Muscle of leg (tissue), 16 donors: ENCODE measurements at places on chromosomes 7 and 10. TPM values are rescaled to one million over a fixed set of nuclear protein-coding genes. Genes with fewer than 3 reads are reported as not detected.
A peak's percentile ranks its signal among the peaks of the same experiment; 100 is the strongest.

Gene GARS1
- polyA plus RNA-seq = 65.8 TPM

GRCh38 chr10:92995509-92995908 lies 65.1 kb upstream of the CYP26C1 start:
- no peak for DNase-seq

Gene VSTM2A
- polyA plus RNA-seq = not detected

DNA sequence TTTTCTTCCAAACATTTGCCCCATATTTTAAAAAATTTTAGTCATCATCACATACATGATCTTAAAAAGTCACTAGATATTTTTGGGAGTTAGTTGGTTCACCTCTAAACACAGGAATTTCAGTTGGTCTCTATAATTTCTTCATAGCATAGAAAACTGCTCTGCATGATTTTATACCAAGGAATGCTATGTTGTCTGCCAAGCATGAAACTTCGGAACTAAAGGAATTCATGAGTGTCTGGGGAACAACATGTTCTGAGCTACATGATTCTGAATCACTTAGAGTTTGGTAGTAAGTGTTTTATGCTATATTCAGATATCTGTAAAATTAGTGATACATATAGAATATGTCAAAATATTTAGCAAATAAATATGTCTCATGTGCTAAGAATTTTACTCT lies 957.8 kb downstream of the GATA3 start:
- peak; percentile 3 for DNase-seq

Gene CFAP69
- polyA plus RNA-seq = 4.2 TPM

Gene PNLIP
- not detected for polyA plus RNA-seq

Gene SLC26A4
- 0.86 TPM for polyA plus RNA-seq

DNA sequence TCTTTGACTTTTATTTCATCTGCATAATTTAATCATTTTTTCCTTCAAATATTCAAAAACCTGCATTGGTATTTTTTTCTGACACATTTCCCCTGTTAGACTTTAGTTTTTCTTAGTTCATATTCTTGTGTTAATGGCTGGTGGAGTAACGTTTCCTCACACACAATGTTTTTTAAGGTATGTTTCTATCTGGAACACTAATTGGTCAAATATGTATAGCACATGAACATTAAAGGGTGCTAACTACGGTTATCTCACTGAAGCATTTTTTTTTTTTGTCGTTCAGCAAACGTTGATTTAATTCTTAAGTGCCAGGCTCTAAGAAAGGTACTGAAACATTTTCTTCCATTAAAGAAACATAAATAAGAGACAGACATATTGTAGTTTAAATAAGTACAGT lies 87.7 kb downstream of the PTPRZ1 start:
- no peak for DNase-seq

- no peak for DNase-seq
These were observed 15.2 kb downstream of the FAM20C start for GRCh38 chr7:207418-208129.

DNA sequence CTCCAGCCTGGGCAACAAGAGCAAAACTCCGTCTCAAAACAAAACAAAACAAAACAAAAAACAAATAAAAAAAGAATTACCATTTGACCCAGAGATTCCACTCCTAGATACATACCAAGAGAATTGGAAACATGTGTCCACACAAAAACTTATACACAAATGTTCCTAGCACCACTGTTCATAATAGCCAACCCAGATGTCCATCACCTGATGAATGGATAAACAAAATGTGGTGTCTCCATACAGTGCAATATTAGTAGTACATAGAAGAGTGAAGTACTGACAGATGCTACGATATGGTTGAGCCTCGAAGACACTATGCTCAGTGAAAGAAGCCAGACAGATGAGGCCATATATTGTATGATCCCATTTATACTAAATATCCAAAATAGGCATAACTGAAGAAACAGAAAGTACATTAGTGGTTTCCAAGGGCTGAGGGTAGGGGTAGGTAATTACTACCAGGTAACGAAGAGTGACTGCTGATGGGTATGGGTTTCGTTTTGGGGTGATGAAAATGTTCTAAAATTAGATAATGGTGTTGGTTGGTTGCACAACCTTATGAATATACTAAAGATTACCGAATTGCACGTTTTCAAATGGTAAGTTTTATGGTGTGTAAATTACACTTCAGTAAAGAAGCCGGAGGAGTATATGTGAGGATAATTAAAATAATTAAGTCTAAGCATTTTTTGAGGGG lies 20.0 kb downstream of the MYO1G start:
- no peak for DNase-seq

Gene ZNF33A
- 13.2 TPM for polyA plus RNA-seq

DNA sequence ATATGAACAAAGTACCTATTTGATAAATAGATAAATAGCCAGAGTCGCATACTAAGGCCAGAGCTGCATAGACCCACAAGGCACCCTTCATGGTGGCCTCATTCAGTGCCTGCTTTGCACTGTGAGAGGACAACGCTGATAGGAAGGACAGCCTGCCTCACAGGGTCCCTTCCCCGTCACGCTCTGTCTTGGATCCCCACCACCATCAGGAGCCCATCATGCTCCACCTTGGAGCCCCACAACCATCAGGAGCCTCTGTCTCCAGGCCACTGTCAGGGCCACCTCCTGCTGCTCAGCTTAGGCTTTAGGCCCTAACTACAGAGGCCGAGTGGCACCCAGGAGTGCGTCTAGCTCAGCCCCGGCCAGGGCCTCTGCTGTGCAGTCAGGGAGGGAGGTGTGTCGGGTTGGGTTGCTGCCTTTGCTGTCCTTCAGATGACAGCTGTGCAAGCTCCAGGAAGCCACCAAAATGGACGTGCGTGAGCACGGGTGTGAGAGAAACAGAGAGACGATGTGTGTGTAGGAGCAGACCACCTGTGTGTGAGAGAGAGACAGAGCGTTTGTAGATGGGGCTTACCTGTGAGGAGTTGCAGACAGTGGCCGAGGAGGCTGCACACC lies 516.9 kb downstream of the GLRX3 start:
- no peak for DNase-seq

DNA sequence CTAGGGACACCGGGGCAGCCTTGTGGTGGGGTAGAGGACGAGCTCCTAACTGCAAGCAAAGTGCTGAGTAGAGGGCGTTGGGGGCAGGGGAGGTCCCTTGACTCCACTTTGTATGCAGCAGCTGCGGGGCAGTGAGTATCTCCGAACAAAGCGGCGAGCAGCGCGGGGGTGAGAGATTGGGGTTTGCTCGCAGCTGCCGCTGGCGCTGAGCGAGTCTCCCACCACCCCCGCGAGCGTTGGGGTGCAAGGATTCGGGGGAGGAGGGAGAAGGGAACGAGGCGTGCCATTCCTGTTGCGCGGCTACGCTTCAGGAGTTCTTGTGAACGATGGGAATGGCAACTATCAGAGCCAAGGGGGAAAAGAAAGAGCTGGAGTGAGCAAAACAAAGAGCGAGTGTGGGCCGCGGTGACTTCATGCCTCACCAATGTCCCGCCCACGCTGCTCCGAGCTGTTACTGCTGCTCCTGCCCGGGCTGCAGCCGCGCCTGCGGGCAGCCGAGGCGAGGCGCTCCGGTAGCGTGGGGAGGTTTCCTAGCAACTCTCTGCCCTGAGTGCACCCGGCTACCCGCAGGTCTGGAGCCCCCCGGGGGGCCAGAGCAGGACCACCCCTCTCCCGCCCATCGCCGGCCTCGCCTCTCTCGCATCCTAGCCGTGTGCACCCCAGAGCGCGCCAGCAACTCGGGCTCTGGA lies at the start of gene ITGB8:
TSS of gene ITGB8 (plus strand) at position 662 of the 689 bp plus-strand sequence. CDS start 907 bp downstream, outside the sequence.
- DNase-seq = peak; percentile 95

GRCh38 chr10:17003151-17003550 lies 126.5 kb downstream of the CUBN start:
- peak; percentile 77 for DNase-seq

DNA sequence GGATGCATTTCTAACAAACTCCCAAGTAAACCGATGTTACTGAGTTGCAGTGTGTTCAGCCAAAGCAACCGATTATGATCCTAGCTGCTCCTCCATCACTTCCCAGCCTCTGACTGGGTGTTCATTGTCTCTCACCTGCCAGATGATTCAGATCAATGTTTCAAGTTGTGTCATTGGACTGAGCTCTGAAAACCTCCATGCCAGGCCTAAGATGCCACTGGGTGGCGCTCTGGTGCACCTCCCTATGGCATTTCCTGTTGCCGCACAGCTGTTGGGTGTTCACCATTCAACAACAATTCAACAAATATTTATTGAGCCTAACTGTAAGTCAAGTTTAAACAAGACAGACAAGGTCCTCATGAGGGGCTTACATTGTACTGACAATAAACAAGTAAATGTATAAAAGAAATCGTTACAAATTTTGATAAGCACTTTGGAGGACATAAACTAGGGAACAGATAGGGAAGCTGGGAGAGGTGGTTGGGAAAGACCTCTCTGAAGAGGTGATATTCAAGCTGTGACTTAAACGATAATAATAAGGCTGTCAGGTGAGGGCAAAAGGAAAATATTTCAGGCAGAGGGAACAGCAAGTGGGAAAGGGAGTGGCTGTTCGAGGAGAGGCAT lies 22.8 kb downstream of the RGR start:
- no peak for DNase-seq

Gene NUTM2E
- polyA plus RNA-seq = 0.15 TPM

GRCh38 chr7:99312316-99313203 lies 13.1 kb upstream of the ARPC1A start:
- peak; percentile 57 for DNase-seq

GRCh38 chr10:43688348-43688892 lies 39.7 kb upstream of the ZNF32 start:
- DNase-seq = no peak

Gene HEPACAM2
- not detected for polyA plus RNA-seq

GRCh38 chr10:125928928-125929585 lies 32.7 kb downstream of the FANK1 start:
- DNase-seq = peak; percentile 3
